NCI-H1092 (cell line): ENCODE measurements at places on chromosomes 2 and 18.

DNA sequence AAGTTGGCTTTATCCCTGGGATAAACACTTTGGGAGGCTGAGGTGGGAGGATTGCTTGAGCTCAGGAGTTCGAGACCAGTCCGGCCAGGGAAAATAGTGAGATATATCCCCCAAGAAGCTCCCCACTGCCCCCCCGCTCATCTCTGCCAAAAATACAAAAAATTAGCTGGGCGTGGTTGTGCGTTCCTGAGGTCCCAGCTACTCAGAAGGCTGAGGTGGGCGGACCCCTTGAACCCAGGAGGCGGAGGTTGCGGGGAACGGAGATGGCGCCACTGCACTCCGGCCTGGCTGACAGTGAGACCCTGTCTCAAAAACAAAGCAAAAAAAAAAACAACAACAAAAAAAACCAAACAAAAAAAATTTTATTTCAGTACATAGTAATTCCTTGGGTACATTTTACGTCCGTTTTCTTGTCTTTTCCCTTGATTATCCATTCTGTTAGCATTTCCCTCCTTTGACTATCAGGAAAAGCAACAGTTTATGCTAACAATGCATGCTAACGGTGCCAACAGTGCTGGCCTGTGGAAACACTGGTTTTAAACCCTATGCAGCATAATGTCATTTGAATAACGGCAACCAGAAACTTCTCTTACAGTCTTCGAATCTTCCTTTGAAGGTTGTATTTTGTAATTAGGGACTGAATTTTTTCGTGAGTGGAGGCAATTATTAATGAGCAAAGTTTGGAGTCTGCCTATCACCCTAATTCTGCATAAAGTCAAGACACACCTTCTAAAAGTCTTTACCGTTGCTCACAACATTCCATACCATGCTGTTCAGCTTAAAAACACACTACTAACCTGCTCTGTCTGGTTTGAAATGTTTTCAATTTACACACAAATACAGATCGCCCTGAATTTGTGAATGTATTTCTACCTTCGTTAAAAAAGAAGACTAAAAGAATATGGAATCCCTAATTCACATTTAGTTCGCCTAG lies 721 bp upstream of the MIB1 start:
- DNase-seq = no peak

GRCh38 chr18:58128381-58129374 lies 84.7 kb downstream of the NEDD4L start:
- no peak for DNase-seq

GRCh38 chr18:37435996-37436395 lies 129.6 kb downstream of the CELF4 start:
- no peak for DNase-seq

- peak; percentile 51 for DNase-seq
Observed at GRCh38 chr2:64859312-64860212, 129.6 kb upstream of the SLC1A4 start.

DNA sequence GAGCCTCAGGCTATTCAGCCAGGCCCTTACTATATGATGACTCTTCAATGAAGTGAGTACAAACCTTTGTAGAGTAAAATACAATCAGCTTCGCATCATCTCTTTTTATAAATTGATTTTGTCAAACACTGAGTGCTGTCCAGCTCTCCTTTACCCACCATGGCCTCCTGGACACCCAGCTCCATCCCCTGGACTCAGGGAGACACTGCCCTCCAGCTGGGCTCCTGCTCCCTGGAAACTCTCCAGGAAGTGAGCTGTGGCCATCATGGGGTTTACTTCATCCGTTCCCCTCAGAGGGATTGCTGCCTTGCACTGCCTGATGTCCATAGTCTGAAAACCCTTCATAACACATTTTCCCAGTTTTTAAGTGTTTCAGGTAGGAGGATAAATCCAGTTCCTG lies 82.5 kb upstream of the XIRP2 start:
- DNase-seq = no peak

DNA sequence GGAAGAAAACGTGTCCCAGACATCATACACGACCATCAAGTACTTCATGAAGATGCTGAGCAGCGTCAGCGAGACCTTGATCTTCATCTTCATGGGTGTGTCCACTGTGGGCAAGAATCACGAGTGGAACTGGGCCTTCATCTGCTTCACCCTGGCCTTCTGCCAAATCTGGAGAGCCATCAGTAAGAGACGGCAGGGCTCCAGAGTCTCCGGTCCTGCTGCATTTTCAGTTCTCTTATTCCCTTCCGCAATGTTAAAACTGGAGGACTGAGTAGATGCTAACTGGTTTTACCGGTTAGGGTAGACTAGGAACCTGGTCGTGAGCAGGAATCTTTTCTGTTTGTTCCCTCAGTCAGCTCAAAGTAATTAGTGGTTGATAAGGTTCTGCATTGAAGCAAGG lies 32.3 kb downstream of the SLC9A4 start:
- no peak for DNase-seq

DNA sequence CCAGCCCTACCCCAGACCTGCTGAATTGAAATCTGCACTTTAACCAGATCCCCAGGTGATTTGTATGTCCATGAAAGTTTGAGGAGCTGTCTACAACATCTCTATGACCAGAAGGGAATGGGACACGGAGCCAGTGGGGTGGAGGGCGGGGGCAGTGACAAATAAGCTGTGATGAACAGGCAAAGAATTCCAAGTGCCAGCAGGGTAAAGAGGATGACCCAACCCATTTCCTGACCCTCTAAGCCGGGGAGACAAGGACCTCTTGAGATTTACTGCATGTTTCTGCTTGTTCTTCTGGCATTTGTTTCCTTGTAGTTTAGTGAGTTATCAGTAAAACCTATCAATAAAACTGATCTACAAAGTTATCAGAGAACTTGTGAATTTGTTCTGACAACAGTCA lies 8.7 kb downstream of the TET3 start:
- no peak for DNase-seq

GRCh38 chr2:191789796-191790195 lies 57.1 kb downstream of the CAVIN2 start:
- DNase-seq = no peak

DNA sequence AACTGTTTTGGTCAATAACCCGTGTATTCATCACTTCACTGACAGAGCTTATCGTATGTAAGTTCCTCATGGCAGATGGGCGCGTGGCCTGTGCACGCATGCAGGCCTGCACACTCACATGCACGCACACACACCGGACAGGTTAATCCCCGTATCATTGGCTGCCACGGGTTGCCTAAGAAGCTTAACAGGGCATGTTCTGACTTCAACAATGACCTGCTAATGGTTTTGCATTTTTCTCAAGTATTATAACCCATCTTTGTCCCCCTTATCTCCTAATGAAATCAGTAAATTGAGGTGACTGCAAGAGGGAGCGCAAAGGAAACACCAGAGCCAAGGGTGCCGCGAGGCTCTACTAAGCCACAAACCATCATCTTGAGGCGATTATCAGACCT lies 399.0 kb upstream of the ID2 start:
- no peak for DNase-seq

GRCh38 chr2:85511008-85511811 lies 27.8 kb upstream of the MAT2A start:
- DNase-seq = no peak

DNA sequence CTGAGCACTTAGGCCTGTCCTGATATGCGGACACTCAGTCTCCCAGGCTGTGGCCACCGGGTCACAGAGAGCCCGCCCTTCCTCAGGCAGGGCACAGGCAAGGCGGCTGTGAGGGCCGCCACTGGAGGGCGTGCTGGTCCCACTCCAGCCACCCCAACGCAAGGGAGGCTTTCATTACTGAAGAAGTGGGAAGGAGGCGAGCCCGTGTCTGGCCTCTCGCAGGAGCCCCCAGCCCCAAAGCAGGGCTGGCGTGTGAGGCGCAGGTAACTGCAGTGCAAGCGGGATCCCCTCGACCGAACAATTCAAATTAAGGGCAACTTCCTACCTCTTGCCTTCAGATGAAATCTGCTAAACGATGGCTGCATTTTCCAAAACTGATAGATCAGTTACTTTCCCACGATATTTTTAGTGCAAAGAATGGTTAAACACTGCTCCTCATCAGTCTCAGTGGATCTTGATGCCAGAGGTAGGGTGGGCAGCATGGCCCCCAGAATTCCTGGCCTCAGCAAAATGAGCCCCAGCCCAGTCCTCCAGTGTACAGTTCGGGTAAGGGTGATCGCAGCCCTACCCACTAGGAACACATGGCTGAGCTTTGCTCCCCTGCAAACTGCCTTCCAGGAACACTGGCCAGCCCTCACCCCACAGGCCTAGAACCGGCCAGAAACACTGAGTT lies 97.2 kb downstream of the SEPTIN10 start:
- peak; percentile 19 for DNase-seq

- DNase-seq = no peak
Observed at GRCh38 chr2:20327370-20327769, 23.3 kb downstream of the PUM2 start.

GRCh38 chr2:8197825-8198224 lies 484.0 kb upstream of the ID2 start:
- DNase-seq = no peak

GRCh38 chr2:157572725-157573124 lies 55.9 kb downstream of the ACVR1C start:
- DNase-seq = no peak

- DNase-seq = no peak
Observed at GRCh38 chr2:179952658-179953057, 54.4 kb downstream of the CWC22 start.

- no peak for DNase-seq
Observed at GRCh38 chr2:224208007-224208406, 168.9 kb upstream of the SERPINE2 start.

GRCh38 chr18:58862356-58862755 lies 2.3 kb upstream of the ZNF532 start:
- DNase-seq = peak; percentile 70

DNA sequence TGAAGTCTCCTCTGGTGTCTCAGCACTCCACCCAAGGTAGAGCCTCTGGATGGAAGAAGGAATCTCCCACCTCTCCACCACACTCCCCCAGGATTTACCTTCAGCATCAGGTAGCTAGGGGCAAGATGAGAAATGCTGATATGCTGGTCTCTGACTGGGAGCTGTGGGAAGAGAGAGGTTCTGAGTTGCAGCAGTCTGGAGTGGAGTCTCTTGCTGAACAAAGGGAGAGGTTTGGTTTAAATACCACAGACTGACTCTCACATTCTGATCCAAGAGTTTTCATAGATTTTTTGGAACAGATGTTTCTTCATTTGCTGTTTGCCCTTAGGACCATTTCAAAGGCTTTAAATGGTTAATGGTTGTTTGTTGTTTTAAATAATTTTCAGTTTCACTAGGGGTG lies 1.1 kb upstream of the CFLAR start:
- DNase-seq = no peak
